ENCODE measurements at places on chromosomes 2 and 18.

- DNase-seq = no peak
Observed at GRCh38 chr2:40716879-40717278, 265.0 kb upstream of the SLC8A1 start.

DNA sequence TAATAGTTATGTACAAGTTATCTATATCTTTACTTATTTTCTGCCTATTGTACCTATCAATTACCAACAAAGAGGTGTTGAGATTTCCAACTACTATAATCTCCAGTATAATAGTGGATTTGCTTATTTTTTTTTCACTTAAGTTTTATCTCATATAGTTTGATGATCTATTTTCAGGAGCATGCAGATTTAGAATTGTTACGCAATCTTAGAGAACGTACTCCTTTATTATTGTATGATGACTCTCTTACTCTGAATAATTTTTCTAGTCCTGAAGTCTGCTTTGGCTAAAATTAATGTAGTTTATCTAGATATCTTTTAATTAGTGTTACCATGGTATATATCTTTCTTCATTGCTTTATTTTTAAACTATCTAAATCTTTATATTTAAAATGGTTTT lies 205.2 kb downstream of the SCG2 start:
- DNase-seq = no peak

DNA sequence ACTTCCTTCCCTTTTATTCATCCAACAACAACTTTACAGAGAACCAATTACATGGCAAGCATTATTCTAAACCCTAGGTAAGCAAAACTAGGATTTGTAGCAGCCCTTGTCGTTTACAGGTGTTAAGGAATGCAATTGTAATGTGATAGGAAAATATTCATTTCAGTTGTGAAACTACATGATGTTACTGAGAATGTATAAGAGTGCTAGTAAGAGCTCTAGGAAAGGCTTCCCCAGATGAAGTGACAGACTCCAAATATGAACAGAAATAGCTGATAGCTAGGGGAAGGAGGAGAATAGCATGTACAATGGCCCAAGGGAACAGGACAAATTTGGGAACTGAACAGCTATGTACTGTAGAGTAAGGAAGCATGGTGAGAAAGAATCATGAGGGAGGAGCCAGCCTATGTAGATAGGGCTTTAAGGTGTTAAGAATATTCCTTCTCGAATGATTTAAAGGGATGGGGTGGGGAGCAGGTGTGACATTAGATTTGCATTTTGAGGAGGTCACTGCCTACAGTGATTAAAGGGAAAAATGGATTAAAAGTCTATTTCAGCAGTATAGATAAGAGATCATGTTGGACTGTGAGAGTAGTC lies 31.7 kb downstream of the RPE start:
- no peak for DNase-seq

- no peak for DNase-seq
Observed at GRCh38 chr2:235812185-235812665, 318.4 kb downstream of the AGAP1 start.

DNA sequence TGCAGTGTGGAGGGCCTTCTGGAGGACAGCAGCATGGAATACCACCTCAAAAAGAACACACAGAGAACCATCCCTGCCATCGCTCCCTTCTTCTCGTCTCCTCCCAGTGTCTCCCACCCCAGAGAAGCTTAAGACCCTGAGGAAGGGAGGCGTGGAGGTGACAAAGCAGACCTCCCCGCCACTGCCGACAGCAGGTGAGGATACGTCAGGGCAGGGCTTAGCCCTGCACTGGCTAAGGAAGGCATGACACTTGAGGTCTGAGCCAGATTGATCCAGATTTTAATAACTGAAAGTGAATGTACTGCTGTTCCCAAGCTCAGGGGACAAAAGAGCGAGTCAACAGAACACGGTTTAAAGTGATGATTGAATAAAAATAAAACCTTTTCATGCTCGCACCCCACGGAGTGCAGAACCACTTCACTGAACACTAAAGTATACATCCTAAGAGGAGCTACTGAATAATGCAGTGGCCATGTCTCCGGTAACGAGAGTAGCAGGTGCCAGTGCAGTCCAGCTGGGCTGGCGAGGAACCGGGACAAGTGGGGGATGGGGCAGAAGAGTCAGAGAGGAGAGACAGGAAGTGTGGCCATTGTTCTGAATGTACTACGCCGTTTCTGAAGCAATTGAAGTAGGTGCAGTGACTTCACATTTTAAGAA lies 391.0 kb downstream of the CDH2 start:
- DNase-seq = no peak
